ENCODE measurements at places on chromosomes 7 and 10.
A peak's percentile ranks its signal among the peaks of the same experiment; 100 is the strongest.

DNA sequence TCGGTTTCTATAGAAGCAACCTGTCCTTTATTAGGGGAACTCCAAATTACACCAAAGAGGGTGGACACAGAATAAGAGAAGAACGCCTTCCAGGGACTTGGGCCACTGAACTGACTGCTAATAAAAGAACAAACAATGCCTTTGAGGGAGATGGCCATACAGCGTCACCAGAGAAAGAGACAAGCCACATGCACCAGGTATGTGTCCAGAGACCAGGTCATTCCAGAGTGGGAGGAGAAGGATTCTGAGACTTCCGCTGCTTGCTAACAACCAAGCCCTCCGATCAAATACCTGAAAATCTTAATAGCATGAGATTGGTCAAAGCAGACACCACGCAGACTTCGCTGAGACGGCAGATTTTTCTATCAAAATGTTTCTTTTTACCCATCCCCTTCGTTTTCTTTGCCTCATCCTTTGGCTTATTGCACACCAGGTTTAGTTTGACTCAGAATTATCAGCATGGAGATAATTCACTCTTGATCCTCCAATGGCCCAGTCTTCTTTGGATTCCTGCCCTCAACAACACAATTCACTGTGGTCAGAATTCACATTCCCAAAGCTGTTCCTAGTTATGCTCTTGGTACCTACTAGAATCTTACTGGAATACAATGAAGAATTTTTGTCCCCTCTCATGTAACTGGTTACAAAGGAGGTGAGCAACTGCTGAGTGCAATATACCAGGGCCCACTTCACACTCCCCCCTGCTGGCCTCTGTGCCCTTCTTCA lies 87.4 kb upstream of the DDC start:
- DNase-seq, result no peak

DNA sequence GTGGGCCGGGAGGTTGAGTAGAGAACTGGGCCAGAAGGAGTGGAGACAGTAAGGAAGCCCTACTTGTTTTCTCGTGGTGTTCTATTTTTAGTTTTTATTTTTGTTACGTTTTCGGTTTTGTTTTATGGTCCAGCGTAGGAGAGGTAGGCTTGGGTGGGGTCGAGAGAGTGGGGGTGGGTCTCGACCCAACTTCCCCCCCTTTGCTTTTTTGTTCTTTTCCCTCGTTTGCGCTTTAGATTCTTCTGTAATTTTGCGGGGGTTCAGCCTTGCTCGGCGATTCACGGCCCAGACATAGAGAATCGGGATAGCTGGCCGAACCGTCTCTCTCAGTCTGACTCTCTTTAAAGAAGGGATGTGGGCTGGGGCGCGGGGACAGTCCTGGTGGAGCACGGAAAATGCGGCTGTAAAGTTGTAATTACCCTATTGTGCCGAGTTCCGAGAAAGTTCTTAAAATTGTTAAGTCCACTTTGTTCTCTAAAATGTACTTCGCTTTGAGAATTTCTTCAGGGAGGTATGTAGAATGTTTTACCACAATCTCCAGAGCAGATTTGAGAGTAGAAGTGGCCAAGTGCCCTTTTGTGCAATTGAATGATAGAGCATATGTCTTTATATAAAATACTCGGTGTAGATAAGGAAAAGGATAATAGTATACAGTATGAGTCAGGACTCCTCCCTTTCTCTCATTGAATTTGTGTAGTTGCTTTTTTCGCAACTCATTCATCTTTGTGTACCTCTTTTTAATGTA lies 816 bp downstream of the DMTF1 start:
- no peak for DNase-seq

DNA sequence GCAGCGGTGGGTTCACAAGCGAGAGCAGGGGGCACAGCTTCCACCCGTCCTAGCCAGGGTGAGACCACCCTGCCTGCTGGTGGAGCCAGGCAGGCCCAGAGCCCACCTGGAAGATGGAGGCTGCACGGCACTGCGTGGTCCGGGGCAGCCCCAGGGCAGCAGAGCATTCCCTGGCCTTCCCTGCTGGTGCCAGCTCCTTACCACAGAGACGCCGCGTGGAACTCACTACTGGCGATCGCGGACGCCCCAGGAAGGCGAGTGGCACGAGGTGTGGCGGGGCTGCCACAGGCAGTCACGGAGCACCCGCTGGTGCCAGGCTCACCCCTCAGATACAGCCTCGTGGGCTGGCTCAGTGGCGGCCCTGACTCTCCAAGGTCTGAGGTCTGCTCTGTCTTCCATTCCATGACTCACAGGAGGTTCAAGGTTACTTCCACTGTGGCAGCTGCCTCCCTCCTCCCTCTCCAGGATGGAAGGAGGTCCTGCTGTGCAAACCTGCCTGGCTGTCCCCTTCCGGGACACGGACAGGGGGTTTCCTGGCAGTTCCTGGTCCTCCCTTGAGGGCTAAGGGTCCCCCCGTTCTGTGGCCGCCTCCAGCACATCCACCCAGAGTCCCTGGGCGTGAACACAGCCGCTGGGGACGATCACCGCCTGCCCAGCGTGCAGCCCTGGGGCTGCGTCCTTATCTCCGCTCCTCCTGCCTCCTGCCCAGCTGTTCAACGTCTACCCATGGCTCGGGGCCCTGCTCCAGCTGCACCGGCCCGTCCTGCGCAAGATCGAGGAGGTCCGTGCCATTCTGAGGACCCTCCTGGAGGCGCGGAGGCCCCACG lies 3.1 kb downstream of the CYP2W1 start:
- DNase-seq, result no peak

- DNase-seq, result peak; percentile 22
Measured at GRCh38 chr7:150322833-150323681, at the start of the genes ACTR3C and LRRC61. ACTR3C (minus strand) TSS chr7:150323545; CDS start chr7:150295296, 28,249 bp downstream. LRRC61 (plus strand) TSS chr7:150323355; CDS start chr7:150336862, 13,507 bp downstream.

GRCh38 chr10:21399392-21400035 lies 126.0 kb downstream of the SKIDA1 start:
- DNase-seq, result no peak

- no peak for DNase-seq
Measured at GRCh38 chr7:105180002-105180401, 166.0 kb downstream of the KMT2E start.

GRCh38 chr7:40775877-40776276 lies 641.1 kb downstream of the SUGCT start:
- no peak for DNase-seq

GRCh38 chr7:106260136-106260561 lies 24.6 kb downstream of the NAMPT start:
- DNase-seq, result no peak

- no peak for DNase-seq
Measured at GRCh38 chr7:147861058-147861716, 729.4 kb upstream of the C7orf33 start.

DNA sequence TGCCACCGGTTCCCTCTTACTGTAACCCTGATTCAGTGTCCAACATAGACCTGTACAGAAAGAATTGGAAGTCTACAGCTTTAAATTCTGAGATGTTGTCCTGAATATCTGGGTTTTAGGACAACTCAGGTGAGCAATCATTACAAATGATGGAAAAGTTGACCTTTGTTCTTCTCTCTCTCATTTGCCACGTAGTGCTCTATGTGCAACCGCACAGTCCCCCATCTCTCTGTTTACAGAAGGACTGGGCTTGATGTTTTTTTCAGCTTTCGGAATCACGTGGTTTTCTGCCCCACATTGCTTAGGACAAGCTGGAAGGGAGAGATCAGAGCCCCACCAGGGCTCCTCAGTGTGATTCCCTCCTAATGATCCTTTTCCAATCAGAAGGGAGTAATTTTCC lies 22.2 kb downstream of the NEUROD6 start:
- DNase-seq, result no peak

- no peak for DNase-seq
Measured at GRCh38 chr10:87639493-87639892, 20.2 kb upstream of the PAPSS2 start.

DNA sequence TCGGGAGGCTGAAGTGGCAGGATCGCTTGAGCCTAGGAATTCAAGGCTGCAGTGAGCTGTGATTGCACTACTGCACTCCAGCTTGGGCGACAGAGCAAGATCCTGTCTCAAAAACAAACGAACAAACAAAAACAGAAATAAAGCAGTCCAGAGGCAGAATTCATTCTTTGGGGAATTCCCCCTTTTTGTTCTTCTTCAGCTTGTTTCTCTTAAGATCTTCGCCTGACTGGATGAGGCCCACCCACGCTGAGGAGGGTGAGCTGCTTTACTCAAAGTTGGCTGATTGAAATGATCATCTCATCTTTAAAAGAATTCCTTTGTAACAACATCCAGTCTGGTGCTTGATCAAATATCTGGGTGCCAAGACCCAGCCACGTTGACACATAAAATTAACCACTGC lies 10.7 kb downstream of the MRC1 start:
- no peak for DNase-seq

DNA sequence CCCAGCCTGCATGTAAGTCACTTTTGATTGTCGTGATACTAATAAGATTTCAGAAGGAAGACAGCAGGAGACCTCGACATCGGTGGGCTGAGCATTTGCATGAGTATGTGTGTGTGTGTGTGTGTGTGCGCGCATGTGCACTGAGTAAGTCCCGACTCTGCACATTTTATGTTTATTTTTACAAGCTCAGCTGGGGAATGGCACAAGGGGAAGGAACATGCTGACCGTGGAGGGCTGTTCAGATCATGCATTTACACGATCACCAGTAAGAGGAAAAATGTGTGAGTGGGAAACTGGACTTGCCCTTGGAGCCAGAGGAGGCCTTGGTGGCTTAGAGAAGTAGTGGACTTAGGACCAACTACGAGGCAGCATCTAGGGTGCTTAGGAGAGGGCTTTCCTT lies 41.3 kb downstream of the IL2RA start:
- DNase-seq, result no peak

DNA sequence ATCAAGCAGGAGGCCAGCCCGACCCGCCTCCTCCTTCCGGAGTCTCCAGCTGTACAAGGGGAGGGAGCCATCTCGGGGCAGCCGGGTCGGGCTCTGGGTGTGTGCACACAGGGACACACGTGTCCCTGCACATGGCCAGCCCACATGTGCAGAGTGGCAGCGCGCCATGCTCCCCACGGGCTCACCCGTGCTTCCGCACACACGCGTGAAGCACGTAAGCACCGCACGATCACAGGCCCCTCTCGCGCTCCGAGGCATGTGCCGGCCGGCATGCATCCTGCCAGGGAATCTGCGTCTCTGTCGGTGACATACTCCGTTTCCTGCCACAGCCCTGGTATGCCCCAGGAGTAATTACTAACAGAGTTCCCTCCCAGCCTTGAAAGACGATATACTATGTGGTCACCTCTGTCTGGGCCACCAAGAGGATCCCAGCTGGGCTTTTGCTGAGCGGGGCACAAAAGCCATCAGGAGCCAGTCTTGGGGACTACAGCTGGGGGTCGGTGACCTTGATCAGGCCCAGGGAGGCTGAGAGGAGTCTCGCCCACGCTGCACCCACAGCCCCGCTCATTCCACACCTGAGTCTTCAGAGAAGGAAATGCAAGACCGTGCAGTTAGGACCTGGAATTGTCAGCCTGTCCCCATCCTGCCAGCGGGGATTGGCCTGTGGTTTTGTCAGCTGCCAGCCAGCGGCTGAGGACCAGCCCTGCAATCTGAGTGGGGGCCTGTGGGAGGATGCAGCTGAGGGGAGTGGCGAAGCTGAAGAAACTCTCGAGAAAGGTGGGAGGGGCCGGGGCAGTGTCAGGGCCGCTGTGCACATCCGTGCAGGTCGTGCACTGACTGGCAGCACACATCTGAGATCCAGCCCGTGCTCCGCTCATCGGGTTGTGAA lies 11.0 kb upstream of the LFNG start:
- DNase-seq, result peak; percentile 49

DNA sequence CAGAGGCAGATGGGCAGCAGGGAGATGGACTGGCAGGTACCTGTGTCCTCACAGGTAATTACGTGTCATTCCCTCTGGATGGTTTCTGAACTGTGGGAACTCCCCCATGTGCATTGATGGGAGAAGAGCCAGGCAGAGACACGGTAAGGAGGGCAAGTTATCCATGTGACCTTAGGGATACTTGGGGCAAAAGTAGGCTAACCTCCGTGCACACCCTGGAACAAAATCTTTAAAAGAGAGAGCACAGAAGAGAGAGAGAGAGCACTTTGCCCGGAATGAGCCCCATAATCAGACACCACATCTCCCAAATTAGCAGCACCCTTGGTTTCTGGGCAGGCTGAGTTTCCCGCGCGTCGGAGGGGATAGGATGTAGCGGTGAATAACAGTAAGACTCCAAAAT lies 423.2 kb downstream of the PAXIP1 start:
- no peak for DNase-seq

GRCh38 chr10:67005981-67006380 lies 80.1 kb downstream of the LRRTM3 start:
- no peak for DNase-seq

GRCh38 chr7:90593205-90593604 lies 2.9 kb upstream of the CDK14 start:
- no peak for DNase-seq

Data from activated CD8-positive, alpha-beta memory T cell treated with anti-CD3 and anti-CD28 coated beads for 1 hour (primary cell).